GM04503 (cell line): ENCODE measurements at places on chromosomes 1 and 21.
A peak's percentile ranks its signal among the peaks of the same experiment; 100 is the strongest.

GRCh38 chr1:9904596-9904995, 5.5 kb downstream of the CTNNBIP1 start:
- DNase-seq, result no peak

DNA sequence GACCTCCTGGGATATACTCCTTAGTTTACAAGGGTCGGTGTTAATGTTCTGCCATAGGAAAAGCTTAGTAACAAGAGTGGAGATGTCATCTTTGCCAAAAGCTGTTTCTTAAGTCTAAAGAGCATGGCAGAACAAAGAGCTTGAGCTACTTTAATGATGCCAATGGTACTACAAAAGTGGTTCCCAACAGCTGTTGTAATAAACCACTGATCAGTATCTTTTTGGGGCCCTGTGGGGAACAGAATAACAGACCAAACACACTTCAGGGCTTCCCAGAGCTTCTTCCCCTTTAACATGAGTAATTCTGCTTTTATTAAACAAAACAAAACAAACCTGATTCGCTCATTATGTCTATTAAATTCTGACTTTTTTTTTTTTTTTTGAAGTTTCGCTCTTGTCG, 116.3 kb downstream of the NCAM2 start:
- DNase-seq, result no peak

- peak; percentile 69 for DNase-seq
Measured at GRCh38 chr1:205950280-205950679, 7.0 kb upstream of the SLC26A9 start.

GRCh38 chr1:78913950-78914349, 92.6 kb downstream of the ADGRL4 start:
- no peak for DNase-seq

GRCh38 chr21:34298534-34299167, 65.2 kb upstream of the KCNE2 start:
- DNase-seq, result no peak

DNA sequence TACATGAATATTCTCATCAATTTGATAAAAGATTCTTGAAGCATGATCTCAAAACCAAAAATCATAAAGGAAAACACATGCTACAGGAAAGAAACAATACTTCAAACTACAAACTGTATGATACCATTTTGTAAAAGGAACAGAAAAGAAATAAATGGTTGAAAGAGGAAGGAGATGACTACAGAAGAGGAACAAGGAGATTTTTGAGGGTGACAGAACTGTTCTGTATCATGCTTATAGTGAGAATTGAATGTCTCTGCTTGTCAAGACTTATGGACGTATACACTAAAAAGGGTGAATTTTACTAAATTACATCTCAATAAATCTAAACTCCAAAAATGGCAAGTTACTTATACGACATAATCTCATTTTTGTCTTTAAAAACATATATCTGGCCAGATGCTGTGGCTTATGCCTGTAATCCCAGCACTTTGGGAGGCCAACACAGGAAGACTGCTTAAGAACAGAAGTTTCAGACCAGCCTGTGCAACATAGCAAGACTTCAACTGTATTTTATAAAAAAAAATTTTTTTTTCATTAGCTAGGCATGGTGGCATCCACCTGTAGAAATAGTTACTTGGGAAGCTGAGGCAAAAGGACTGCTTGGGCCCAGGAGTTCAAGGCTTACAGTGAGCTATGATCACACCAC, 125.4 kb downstream of the EIF4G3 start:
- DNase-seq, result no peak

- no peak for DNase-seq
Measured at GRCh38 chr1:38064197-38064903, 17.8 kb upstream of the POU3F1 start.

GRCh38 chr1:8970870-8971337, 25.2 kb downstream of the CA6 start:
- no peak for DNase-seq

DNA sequence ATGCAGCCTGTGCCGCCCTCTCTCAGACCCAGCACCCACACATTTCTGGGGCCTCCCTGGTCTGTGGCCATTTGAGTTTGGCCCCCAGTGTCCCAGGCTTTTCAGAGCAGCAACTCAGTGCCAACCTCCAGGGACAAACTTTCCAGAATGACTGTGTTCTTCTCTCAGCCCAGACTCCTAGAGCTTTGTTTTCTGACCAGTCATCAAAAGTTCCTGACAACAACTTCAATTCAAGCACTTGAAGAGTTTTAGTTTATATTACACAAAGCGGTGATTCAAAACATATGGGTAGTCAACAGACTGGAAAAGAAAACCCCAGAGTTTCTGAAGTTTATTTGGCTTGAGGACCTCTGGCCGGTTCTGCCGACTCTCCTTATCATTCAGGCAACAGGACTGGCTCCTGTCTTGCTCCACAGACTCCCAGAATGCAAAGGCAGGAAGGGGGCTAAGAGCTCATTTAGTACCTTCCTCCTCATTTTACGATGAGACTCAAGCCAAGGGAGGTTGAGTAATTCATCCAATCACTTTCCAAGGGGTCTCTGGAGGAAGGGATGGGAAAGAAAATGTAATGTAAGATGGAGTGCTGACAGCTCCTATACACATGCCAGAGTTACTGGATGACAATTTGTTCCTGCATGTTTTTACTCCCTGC, 27.0 kb upstream of the TIAM1 start:
- DNase-seq, result no peak

DNA sequence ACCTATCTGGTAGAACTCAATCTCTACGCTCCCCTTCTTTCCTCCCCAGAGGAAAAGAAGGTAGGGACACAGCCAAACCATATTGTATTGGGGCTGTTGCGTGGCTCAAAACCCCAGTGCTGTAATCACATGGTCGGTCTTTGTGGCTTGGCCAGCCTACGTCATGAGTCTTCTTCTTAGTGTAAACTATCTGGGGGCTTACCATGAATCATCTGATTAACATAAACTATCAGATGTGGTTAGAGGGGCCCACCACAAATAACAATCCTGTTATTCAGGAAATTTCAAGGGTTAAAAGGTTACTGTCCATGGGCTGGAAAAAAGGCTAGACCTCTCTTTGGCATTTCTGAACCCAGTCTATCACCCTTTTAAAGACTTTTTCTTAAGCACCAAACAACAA, 49.5 kb upstream of the GPR52 start:
- DNase-seq, result no peak

DNA sequence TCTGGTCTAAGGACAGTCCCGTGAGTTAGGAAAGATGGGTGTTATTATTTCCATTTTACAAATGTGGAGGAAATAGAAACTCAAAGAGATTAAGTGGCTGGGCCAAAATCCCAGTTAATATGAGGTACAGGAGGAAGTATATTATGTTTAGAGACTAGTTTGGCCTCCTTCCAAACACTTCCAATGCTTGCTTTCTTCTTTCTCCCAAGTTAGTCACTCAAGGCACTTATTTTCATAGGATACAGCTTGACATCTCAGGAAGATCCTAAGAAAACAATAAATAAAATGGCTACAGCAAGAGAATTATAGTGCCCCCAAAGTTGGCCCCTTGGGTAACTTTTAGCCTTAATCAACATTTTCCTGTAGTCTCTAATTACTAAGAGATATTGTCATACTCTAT, 47.5 kb upstream of the IPO9 start:
- no peak for DNase-seq

- peak; percentile 19 for DNase-seq
Measured at GRCh38 chr1:230681599-230681998, 32.3 kb downstream of the AGT start.

GRCh38 chr1:96845464-96845863, 123.9 kb downstream of the PTBP2 start:
- no peak for DNase-seq

- DNase-seq, result no peak
Measured at GRCh38 chr1:54583307-54583686, 35.3 kb downstream of the ACOT11 start.

DNA sequence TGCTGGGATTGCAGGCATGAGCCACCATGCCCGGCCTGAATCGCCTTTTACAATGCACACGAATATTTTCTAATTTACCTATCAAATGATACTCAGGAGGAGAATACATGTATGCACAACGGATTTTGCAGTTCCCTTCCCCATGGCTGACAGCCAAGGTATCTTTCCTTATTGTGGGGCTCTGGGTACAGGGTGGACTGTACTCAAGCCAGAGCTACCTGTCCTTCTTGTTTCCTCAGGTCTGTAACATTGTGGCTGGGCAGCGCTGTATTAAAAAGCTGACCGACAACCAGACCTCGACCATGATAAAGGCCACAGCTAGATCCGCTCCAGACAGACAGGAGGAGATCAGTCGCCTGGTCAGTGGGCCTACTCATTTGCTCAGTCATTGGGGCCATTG, 18.2 kb downstream of the AGO1 start:
- DNase-seq, result no peak

DNA sequence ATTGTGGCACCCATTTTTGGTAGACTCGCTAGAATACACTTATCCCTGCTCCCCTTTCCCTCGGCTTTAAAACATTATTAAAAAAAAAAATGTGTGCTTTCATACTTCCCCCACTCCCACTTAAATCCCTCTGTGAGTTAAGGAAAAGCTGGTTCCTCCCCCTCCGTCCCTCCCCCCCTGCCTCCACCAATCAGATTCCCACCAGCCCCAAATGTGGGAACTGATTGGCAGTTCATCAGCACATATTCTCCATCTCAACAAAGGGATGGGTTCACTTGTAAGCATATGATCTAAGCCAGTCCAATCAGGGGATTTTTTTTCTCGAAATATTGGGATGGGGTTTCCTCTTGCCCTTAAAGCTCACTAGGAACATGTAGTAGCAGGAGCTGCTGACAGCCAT, 10.8 kb upstream of the FYB2 start:
- no peak for DNase-seq

- DNase-seq, result no peak
Measured at GRCh38 chr1:54245501-54245900, 45.5 kb downstream of the MRPL37 start.

- DNase-seq, result no peak
Measured at GRCh38 chr1:182056601-182057366, 4.7 kb downstream of the ZNF648 start.

DNA sequence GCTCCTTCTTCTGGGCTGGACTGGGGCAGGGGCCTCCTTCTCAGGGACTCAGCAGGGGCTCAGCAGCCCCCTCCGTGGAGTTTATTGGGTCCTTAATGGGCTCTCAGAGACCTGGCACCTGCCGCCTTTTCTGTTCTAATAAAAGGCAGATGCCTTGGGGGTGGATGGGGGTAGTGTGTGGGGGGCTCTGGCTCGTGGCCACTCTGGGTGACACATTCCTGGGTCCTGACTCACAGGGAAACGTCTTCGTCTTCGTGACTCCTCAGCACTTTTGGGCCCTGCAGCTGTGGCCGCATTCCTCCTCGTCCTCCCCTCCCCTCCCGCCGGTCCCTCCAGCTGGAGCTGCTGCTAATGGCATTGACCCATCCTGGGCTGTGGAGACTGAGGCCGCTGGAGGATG, 107.8 kb upstream of the WNT4 start:
- no peak for DNase-seq

- no peak for DNase-seq
Measured at GRCh38 chr1:27527890-27528817, 38.2 kb upstream of the WASF2 start.

DNA sequence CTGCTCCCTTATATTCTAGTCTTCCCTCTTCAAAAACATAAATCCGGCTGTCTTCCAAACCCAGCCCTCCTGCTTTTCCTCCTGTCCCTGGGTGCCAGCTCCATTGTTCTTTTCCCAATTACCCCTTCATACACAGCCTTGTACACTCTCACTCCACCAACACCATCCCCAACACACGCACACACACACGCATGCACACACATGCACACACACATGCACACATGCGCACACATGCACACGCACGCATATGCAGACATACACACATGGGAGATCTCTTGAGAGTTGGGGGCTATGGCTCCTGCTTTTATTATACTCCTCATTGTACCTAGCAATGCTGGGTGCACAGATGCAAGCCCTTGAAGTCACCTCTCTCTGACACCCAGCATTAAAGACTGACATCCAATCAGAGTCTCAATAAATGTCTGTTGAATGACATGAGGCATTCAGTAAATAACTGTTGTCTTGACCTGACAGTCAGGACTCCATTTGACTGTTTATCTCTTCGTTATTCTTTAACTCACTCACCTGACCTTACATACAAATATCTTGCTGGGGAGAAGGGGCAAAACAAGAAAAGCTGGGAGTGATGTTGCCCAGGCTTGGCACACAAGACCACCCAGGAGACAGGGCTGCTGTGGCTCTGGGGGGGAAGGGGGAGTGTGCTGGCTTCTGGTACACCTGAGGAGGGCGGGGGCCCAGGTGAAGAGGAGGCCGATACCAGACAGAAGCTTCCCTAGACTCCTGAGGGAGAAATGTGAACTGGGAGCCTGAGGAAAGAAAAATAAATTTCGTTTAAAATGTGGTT, 16.0 kb downstream of the ABCA4 start:
- DNase-seq, result no peak

- no peak for DNase-seq
Measured at GRCh38 chr1:84480650-84481049, 1.6 kb downstream of the RPF1 start.

GRCh38 chr21:31660259-31660565, 719 bp downstream of the SOD1 start:
- DNase-seq, result peak; percentile 8

DNA sequence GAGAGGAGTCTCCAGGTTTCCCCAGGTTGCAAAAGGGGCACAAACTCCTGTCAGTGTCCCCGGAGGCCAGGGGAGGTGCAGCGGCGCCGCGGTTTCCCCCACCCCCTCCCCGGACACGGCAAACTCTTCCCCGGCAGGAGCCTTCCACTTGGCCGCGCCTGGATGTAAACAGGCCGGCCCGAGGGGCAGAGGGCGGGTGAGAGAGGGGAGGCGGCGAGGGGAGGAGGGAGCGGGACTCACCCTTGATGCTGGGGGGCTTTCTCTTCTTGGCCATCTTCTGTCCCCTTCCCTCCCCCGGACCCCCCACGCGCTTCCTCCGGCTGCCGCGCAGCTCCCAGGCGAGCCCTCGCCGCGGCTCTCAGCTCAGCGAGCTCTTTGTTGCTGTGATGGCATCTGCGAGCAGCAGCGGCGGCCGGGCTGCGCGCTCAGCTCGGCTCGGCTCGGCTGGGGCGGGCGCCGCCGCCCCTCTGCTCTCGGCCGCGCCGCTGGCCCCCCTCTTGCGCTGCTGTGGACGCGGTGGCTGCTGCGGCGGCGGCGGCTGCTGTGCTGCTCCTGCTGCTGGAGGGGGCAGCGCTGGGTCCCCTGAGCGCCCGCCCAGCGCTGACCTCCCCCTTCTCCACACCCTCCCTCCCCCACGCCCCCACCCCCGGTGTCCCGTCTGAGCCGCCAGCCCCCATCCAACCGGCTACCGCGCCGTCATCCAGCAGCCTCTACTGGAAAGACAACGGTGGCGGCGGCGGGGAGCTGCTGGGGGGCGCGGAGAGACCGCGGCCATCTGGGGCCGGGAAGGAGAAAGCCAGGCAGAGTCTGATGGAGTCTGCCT, 4.9 kb upstream of the SLC44A5 start:
- no peak for DNase-seq

GRCh38 chr1:181326348-181326747, 157.0 kb upstream of the CACNA1E start:
- no peak for DNase-seq
